ENCODE measurements at places on chromosomes 12 and 14.

DNA sequence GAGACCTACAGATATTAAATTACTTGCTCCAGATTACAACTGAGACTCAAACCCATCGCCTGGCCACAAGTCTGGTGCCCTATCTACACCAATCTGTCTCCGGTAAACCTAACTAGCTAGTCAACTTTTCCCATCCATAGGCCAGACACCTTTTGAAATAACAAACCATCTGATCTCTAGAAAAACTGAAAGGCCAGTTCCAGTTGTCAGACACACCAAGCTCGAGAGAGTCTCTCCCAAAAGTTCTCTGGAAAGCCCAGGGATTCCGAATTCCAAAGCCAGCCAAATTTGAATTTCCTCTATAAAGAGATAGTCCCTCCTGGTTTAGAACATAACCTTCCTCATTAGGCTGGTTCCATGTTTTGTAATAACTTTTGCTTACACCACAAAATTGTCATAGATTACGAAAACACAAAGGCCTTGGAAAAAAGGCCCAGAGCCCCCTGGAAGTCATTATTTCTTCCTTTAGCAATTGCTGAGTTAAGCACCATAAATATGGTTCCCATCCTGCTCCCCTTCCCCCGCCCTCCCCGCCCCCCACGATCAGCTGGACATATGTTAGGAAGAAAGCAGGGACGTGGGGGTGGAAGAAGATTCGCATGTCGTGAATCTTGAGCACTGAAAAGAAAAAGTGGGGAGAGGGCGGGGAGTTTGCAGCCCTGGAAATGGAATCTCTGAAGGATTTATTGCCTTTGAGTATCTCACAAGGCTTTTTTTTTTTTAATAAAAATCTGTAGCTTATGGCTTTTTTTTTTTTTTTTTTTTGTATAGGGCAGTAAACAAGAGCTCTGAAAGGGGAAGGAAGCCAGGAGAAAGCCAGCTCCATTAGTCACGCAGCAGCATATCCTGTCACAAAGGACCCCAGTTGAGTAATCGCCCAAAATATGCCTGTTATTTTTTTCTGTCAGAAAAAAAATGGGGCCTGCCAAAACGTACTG lies 110.4 kb downstream of the ZFP36L1 start:
- no peak overlapping the region for H3K4me3 ChIP-seq
- peak overlapping the region; percentile 97 for H3K27ac ChIP-seq
- peaks cover 19% of the 10 kb centered on the region for H3K4me1 ChIP-seq
- no peaks in the 10 kb centered on the region for H3K36me3 ChIP-seq

DNA sequence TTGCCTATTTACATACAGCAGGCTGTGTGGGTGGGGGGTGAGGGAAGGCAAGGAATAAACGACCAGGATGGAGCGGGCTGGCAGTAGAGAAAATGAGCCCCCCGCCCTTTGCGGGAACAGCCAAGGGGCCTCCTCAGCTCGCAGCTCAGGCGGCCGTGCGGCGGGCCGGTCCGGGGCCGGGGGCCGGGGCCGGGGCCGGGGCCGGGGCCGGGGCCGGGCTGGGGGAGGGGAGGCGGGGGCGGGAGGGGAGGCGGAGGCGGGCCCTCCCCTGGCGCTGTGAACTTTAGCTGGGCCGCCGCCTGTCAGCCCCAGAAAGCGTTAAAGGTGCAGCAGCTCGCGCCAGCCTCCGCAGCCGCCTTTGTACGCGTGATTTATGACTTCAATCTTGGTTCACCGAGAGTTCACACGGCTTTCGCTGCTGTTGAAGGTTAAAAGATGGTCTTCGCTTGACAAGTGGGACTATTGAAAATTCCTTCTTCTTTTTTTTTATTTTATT lies 28.8 kb downstream of the HOXC4 start:
- H3K4me1 ChIP-seq, result no peaks in the 10 kb centered on the region
- no peak overlapping the region for H3K4me3 ChIP-seq
- no peak for DNase-seq
- H3K27ac ChIP-seq, result no peak overlapping the region
- H3K36me3 ChIP-seq, result no peaks in the 10 kb centered on the region

DNA sequence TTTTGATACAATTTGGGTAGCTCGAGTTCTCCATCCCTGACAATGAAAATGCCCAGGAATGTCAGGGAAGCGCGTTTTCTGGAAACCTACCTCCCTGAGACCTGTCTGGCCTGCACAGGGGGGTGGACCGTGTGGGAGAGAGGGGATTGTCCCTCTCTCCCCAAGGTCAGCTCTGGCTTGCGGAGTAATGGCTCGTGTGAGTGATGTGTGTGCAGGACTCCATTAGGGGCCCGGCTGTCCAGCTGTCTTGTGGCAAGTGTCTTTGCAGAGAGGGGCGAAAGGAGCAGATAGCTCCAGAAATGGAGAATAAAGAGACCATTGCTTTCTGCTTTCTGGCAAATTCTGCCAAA lies 215.3 kb downstream of the CHST11 start:
- no peak for DNase-seq
- H3K27ac ChIP-seq, result peak overlapping the region; percentile 79
- no peaks in the 10 kb centered on the region for H3K27me3 ChIP-seq
- H3K36me3 ChIP-seq, result no peaks in the 10 kb centered on the region

- H3K27me3 ChIP-seq, result no peaks in the 10 kb centered on the region
- H3K4me1 ChIP-seq, result no peaks in the 10 kb centered on the region
- H3K4me3 ChIP-seq, result no peak overlapping the region
Measured at GRCh38 chr12:76329159-76329558, 19.1 kb downstream of the BBS10 start.

DNA sequence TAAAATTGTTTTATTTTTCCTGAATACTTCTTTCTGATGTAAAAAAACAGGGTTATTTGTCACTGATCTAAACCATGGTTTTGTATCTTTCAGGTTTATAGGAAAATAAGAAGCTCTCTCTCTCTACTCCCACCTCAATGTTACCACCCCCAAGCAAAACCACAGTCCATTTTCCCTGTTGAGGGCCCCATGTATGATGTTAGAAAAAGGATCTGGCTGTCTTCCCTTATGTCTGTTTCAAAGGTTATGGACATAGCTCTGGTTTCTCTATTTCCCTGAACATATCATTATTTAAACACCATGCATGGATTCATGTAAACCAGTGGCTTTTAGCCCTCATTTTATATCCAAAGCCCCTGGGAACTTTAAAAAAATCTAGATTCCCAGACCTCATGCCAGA lies 649.0 kb upstream of the TBX3 start:
- H3K27ac ChIP-seq, result no peak overlapping the region
- H3K27me3 ChIP-seq, result no peaks in the 10 kb centered on the region
- H3K4me1 ChIP-seq, result no peaks in the 10 kb centered on the region
- no peak for DNase-seq
- H3K4me3 ChIP-seq, result no peak overlapping the region

GRCh38 chr12:27304856-27305255 lies 27.8 kb upstream of the BMAL2 start:
- DNase-seq, result no peak
- H3K4me3 ChIP-seq, result no peak overlapping the region
- H3K4me1 ChIP-seq, result no peaks in the 10 kb centered on the region
- H3K27me3 ChIP-seq, result no peaks in the 10 kb centered on the region

GRCh38 chr12:94589591-94590001 lies 60.8 kb downstream of the TMCC3 start:
- DNase-seq, result no peak
- no peak overlapping the region for H3K4me3 ChIP-seq
- H3K36me3 ChIP-seq, result no peaks in the 10 kb centered on the region

DNA sequence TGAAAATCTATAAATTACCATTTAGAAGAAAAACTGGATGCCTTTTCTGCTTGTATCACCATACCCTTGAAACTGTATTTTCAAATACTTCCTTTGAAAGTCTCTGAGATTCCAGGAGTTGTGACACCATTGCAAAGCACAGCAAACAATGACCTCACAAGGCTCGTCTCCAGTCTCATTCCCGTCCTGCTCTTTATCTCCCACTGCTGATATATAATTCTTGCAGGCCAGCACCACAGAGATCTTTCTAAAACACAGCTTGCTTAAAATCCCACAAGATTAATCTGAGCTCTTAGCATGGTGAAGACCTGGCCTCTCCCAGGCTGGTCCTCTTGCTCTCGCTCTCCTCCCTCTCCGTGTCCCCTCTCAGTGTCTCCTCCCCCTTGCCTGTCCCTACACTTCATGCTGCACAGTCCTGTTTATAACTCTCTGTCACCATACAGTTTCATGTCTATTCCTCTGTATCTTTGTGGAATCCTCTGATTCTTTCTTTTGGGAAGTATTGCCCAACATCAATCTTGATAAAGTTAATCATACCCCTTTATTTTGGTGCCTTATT lies 51.8 kb downstream of the ZFYVE21 start:
- DNase-seq, result no peak
- no peak overlapping the region for H3K4me3 ChIP-seq
- H3K36me3 ChIP-seq, result no peaks in the 10 kb centered on the region
- no peaks in the 10 kb centered on the region for H3K27me3 ChIP-seq
- H3K4me1 ChIP-seq, result no peaks in the 10 kb centered on the region

GRCh38 chr12:66669541-66669940 lies 9.3 kb downstream of the GRIP1 start:
- H3K36me3 ChIP-seq, result no peaks in the 10 kb centered on the region
- no peaks in the 10 kb centered on the region for H3K4me1 ChIP-seq
- H3K27me3 ChIP-seq, result no peaks in the 10 kb centered on the region
- DNase-seq, result no peak
- no peak overlapping the region for H3K4me3 ChIP-seq

DNA sequence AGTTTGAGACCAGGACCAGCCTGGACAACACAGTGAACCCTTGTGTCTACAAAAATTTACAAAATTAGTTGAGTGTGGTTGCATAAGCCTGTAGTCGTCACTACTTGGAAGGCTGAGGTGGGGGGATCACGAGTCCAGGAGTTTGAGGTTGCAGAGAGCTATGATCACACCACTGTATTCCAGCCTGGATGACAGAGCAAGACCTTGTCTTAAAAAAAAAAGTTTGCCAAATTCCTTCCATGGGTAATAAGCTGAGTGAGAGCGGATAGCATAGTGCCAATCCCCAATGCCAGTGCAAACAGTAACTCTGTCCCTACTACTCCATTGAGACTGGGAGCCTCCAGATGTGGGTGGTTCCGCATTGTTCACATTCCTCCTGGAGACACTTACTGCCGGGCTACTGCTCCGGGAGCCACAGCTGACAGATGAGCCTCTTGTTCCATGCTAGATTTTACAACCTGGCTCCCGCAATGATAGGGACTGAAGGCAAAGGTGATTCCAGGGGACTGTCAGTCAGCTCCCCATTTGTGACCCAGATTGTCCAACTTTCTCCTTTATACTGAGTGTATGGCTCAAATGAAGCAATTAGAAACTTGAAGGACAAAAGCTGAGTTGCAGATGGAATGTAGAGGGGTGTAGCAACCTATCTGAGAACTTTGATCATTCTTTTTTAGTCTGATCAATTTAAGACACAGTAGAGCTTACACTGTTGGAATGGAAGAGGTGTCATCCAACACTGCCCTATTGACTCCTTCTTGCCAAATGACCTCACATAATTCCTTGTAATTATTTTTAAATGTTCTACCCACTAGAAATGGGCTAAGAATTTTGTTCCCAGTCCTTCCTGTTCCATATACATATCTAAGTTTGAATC lies 13.4 kb upstream of the FRMD6 start:
- no peak overlapping the region for H3K4me3 ChIP-seq
- no peak overlapping the region for H3K27ac ChIP-seq
- H3K27me3 ChIP-seq, result no peaks in the 10 kb centered on the region

- no peaks in the 10 kb centered on the region for H3K36me3 ChIP-seq
- H3K4me1 ChIP-seq, result peaks cover 9% of the 10 kb centered on the region
- H3K4me3 ChIP-seq, result no peak overlapping the region
Measured at GRCh38 chr12:3207175-3207574, 130.0 kb downstream of the TSPAN9 start.

- H3K36me3 ChIP-seq, result no peaks in the 10 kb centered on the region
- no peak overlapping the region for H3K4me3 ChIP-seq
- no peaks in the 10 kb centered on the region for H3K4me1 ChIP-seq
Measured at GRCh38 chr14:25537846-25538455, 488.0 kb upstream of the STXBP6 start.

GRCh38 chr14:54882521-54882920 lies 20.1 kb downstream of the GCH1 start:
- H3K27me3 ChIP-seq, result no peaks in the 10 kb centered on the region
- peak overlapping the region; percentile 88 for H3K27ac ChIP-seq
- no peak overlapping the region for H3K4me3 ChIP-seq
- peak; percentile 35 for DNase-seq
- peaks cover 22% of the 10 kb centered on the region for H3K4me1 ChIP-seq
- no peaks in the 10 kb centered on the region for H3K36me3 ChIP-seq

DNA sequence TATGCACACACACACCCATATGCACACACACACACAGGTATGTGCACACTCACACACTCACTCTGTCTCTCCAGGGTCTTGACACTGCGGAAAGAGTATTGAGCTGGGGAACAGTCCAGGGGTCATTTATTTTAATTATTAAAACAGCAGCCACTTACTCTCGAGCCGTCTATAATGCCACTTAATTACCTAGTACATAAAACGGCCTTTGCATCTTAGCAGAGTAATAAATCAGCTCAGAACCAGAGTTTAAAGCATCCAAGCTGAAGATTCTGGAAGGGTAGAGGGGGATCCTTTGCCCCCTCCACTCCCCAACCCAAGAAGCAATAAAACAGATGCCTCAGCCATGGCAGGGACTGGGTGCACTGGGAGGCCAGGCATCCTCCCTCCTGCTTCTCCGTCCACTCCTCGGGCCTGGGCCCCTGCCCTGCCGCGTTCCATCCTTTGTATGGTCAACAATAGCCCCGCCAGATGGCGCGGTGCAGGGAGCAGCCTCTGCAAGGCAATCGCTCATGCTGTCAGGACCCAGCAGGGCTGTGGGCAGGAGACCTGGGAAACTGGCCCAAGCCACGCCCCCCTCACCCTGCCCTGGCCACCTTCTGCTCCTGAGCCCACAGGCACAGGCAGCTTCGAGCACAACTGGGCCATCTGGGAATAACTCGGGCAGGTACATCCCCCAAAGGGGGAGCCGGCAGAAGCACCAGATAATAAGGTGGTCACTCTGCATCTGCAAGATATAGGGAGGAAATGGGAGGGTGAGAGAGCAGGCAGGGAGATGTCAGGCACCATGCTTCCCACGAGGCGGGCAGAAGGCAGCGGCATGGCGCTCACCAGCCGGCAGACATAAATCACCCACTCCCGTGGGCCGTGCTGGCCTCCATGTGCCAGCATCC lies 40.9 kb downstream of the CCDC85C start:
- no peak overlapping the region for H3K27ac ChIP-seq
- peak; percentile 73 for DNase-seq
- no peaks in the 10 kb centered on the region for H3K36me3 ChIP-seq
- no peak overlapping the region for H3K4me3 ChIP-seq
- H3K27me3 ChIP-seq, result no peaks in the 10 kb centered on the region

GRCh38 chr12:100170313-100170858 lies 27.7 kb upstream of the BLTP3B start:
- no peaks in the 10 kb centered on the region for H3K4me1 ChIP-seq
- DNase-seq, result no peak
- H3K4me3 ChIP-seq, result no peak overlapping the region

GRCh38 chr12:54030889-54031471 lies 1.9 kb upstream of the HOXC5 start:
- H3K4me3 ChIP-seq, result no peak overlapping the region
- peaks cover 93% of the 10 kb centered on the region for H3K27me3 ChIP-seq
- H3K4me1 ChIP-seq, result peaks cover 14% of the 10 kb centered on the region
- no peak for DNase-seq
- no peaks in the 10 kb centered on the region for H3K36me3 ChIP-seq
- peak overlapping the region; percentile 53 for H3K27ac ChIP-seq

All from left lung (tissue), 14 donors.